ENCODE measurements at places on chromosomes 7 and 10. TPM values are rescaled to one million over a fixed set of nuclear protein-coding genes. Genes with fewer than 3 reads are reported as not detected.

The APBB1IP gene
- total RNA-seq = not detected

The GPER1 gene
- 4.9 TPM for total RNA-seq

The OR9A2 gene
- not detected for total RNA-seq

The SPDYE3 gene
- not detected for total RNA-seq

The SFXN2 gene
- 10.3 TPM for total RNA-seq

The PIK3AP1 gene
- total RNA-seq = 3.7 TPM

The DUSP5 gene
- total RNA-seq = 206 TPM

The SPDYE9 gene
- total RNA-seq = not detected

The CALML3 gene
- total RNA-seq = not detected

The ANKRD1 gene
- 3.5 TPM for total RNA-seq

The GRID2IP gene
- not detected for total RNA-seq

The MLXIPL gene
- total RNA-seq = 6.9 TPM

The PAPOLB gene
- total RNA-seq = 0.40 TPM
